OCI-LY7 (cell line): ENCODE measurements at places on chromosomes 6 and 20. TPM values are rescaled to one million over a fixed set of nuclear protein-coding genes. Genes with fewer than 3 reads are reported as not detected.

DNA sequence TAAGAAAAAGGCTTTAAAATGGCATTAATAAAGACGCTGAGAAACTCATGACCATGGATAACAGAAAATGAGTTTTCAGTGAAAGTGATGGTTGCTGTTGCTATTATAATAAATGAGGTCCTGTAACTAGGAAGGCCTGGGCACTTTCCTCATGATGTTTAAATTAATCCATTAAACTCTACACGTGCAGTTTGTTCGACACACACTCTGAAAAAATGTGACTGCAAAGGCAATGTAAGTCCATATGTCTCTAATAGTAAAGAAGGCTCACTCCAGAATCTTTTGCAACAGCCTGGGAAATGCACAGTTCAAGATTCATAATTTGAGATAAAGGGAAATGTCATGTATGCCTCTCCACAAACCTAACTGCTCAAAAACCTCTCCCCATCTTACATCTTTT lies 153.4 kb downstream of the COL12A1 start:
- DNase-seq: no peak

- no peak for DNase-seq
These were observed 7.9 kb downstream of the RIN2 start for GRCh38 chr20:19765913-19766312.

- DNase-seq: no peak
These were observed 225.4 kb downstream of the CDH4 start for GRCh38 chr20:61477451-61477861.

GRCh38 chr20:48489046-48489463 lies 338.7 kb downstream of the PREX1 start:
- no peak for DNase-seq

DNA sequence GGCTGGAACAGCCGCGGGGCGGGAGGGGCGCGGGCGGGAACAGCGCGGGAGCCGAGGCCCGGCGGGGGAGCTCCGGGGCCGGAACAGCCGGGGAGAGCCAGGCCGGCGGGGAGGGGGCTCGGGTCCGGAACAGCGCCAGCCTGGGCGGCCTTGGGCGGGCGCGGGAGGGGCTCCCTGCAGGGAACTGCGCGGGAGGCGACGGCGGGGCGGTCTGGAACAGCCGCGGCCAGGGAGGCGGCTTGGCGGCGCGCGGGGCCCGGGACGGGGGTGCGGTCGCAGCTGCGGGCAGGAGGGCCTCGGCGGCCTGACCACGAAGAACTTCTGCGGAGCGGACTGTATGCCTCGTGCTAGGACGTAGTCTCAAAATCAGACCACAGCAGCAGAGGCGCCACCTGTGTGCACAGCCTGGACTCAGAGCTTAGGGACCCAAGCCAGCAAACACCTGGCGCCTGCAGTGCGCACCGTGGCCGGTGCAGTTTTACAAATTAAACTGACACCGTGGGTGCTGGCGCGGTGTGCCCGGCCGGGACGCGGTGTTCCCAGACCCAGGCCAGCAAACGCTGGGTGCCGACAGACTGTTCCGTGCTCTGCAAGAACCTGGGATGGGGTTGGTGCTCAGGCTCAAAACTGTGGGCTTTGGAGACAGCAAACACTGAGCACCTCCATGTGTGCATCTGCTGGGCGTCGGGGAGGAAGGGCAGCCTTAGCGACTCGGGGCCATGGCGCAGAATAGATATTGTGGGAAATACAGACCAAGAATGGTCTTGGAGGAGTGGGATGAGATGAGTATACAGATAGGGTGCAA lies 572 bp downstream of the ZNF341 start:
- peak; percentile 93 for DNase-seq

DNA sequence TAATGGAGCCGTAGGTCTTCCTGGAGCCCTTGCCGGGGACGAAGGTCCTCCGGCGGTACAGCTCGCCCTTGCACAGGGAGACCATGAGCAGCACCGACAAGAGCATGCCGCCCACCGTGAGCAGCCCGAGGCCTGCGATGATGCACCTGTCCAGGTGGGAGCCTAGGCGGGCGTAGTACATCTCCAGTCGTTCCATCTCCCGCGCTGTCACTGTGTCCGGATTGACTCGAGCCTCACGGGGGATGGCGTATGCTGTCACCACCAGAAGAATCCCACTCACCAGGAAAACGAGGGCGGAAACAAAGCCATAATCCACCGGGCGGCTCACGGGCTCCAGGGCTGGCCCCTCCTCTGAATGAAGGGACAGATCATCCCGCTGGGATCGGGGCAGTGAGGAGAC lies 3.8 kb downstream of the TMEM74B start:
- DNase-seq: no peak

DNA sequence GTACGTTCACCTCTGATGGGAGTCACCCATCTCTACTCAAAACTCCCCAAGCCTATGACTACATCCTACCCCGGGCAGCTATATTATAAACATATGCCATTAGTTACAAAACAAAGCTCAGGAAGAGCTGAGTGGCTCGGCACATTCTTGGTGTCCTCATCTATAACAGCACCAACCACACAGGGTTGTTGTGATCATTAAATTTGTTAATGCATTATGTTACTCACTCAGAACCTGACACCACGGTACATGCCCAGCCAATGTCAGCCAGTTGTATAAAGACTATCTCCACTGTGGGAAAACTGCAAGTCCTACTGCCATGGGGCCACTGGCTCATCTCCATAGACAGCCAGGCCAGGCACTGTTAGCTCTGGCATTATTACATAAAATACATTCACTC lies 7.7 kb downstream of the CDK5RAP1 start:
- no peak for DNase-seq

DNA sequence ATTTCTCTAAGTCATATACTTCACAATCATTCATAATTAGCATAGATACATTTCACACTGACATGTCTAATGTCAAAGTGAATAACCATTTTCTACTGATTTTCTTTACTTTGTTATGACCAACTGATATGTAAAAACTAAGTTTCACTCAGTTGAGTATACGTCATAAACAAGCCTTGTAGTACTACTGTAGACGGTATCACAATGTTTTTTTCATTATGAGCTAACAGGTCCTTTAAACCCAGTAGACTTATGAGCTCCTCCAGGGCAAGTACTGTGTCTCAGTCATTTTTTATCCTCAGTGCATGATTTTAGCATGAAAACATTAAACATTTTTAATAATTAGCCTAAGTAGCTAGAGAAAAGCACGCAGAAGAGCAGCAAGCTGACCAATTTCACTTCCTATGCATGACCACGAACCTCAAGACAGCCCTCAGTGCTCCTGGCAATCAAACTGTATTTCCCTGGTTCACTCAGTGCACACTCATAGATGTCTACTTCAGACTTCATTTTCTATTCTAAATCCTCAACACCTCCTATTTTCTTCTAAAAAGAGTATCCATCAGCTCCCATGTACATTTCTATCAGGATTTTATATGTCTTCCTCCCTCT lies 32.0 kb upstream of the TFAP2D start:
- DNase-seq: no peak

DNA sequence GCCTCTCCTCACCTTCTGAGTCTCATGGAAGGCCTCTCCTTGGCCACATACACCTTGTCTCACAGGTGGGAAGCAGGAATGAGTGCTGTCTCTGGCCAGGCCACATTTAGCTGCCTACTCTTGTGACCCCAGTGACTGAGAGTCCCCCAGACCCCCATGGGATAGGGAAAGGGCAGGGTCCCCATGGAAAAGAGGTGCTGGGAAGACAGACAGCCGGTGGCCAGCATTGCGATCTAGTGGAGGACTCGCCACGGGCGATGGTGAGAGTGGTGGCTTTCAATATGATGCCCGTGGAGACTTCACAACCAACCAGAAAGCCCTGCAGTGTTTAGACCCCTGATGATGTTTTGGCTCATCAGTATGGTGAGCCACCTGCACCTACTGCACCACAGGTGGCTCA lies 19.8 kb downstream of the MANBAL start:
- no peak for DNase-seq

DNA sequence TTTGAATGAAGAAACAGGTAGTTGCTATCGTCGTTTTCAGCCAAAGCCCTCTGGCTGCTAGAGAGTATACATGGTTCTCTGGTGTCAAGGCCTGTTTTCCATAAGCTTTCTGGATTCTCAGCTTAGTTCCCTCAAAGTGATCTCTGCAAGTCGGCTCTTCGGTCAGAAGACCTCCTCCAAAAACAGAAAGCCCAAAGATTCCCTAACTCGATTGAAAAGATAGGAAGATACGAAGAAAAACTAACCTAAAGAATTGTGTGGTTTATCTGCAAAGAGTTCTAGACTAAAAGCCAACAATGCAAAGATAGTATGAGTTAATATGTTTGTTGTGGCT lies 545 bp upstream of the ASCC3 start:
- DNase-seq: no peak

- peak; percentile 89 for DNase-seq
These were observed 523 bp downstream of the CDS2 start for GRCh38 chr20:5127204-5127858.

DNA sequence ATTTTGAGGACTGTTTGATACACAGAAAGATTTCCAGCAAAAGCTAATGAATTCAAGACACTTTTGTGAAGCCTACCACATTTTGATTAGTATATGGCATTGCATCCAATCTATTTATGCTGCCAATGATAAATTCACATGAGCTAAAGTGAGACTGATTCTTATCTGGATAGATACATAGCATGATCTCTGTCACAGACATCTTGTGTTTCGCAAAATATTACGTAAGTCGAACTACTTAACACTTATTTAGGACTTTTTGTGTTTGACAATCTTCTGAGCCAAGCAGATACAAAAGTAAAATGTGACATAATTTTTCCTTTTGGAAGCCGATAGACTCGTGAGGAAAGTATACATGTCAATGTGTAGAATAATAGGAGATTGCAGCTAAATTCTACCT lies 251.6 kb downstream of the HACE1 start:
- DNase-seq: no peak

GRCh38 chr6:136783495-136784270 lies 8.6 kb downstream of the MAP3K5 start:
- peak; percentile 84 for DNase-seq

DNA sequence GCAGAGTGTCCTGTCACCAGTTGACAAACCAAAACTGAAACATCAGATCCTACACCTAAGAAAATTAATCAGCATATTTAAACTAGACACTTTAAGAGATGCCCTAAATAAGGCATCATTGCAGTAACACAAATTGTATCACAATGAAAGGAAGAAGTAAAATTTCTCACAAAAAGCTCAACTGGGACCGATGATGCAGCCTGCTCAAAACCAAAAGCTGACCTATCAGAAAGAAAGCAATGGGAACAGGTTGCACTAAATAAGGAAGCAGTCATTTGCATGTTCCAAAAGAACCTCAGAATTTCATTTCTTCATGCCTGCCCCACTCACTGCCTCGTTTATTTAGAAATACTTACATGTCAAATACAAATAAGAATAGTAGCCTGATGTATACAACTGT lies 12.1 kb downstream of the HIVEP2 start:
- no peak for DNase-seq

GRCh38 chr6:10837622-10837994 lies 731 bp downstream of the MAK start:
- no peak for DNase-seq

- DNase-seq: no peak
These were observed 64.2 kb downstream of the TFAP2A start for GRCh38 chr6:10350720-10351119.

DNA sequence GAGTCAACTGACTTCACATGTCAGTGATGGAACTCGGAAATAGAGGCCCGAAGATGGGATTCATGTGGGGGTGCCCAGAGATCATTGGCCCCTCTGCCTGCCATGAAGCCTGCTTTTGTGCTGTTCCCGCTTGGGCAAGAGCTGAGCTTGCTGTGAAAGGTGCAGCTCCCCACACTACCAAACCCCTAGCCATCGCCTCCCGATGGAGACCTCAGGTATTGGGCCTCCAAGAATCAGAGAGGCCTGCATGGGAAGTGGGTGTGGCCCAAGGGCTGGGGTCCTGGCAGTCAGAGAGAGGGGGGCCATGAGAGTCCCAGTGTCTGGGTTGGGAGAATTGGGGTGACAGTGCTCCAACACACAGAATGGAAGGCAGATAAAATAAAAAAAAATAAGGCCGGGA lies 160.9 kb downstream of the SOD2 start:
- DNase-seq: no peak

DNA sequence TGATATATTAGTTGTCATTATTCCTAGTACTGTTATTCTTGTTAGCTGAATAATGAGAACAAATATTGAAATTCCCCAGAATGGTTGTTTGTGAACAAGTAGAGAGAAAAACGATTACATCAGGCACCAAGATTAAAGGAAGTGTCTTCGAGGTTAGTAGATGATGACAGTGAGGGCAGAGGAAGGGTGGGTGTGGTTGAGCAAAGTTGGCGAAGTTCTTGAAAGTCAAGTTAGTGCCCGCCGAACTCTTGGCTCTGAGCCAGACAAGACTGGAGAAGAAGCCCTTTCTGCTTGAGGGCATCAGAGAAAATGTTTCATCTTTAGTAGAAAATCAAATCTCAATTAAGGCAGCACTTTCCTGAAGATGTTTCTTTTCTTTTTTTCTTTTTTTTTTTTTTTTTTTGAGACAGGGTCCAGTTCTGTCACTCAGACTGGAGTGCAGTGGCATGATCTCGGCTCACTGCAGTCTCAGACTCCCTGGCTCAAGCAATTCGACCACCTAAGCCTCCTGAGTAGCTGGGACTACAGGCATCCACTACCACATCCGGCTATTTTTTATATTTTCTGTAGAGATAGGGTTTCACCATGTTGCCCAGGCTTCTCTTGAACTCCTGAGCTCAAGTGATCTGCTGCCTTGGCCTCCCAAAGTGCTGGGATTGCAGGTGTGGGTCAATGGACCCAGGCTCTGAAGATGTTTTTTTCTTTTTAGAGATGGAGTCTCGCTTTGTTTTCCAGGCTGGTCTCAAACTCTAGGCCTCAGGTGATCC lies 77.1 kb downstream of the SGK1 start:
- DNase-seq: peak; percentile 34

GRCh38 chr20:41697861-41698559 lies 79.8 kb upstream of the CHD6 start:
- DNase-seq: peak; percentile 53

GRCh38 chr6:91487696-91488392 lies 901.0 kb upstream of the MAP3K7 start:
- DNase-seq: no peak

DNA sequence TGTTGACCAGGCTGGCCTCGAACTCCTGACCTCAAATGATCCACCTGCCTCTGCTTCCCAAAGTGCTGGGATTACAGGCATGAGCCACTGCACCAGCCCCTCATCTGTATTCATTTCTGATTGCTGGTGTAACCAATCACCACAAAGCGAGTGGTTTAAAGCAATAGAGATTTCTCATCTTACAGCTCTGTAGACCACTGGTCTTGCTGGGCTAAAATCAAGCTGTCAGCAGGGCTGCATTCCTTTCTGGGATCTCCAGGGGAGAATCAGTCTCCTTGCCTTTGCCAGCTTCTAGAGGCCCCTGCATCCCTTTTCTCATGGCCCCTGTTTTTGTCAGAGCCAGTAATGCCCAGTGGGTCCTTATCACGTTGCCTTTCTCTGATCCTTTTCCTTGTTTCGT lies 49.9 kb upstream of the PMEPA1 start:
- no peak for DNase-seq

- no peak for DNase-seq
These were observed 229.7 kb downstream of the MAFB start for GRCh38 chr20:40459299-40459698.

The FAM110A gene
- total RNA-seq: 28.2 and 36.4 TPM in 2 replicates

The SRXN1 gene
- total RNA-seq: 17.1 and 19.8 TPM in 2 replicates

The PABPC1L gene
- 171 and 203 TPM in 2 replicates for total RNA-seq

The CFAP61 gene
- not detected in 2 replicates for total RNA-seq

The KIAA0408 gene
- 0.46 and 0.74 TPM in 2 replicates for total RNA-seq

The TGM3 gene
- total RNA-seq: not detected in 2 replicates

The BPIFA3 gene
- not detected in 2 replicates for total RNA-seq

The MCHR2 gene
- total RNA-seq: not detected in 2 replicates

The OTOR gene
- total RNA-seq: not detected in 2 replicates
